ENCODE measurements at places on chromosomes 11 and 22.

DNA sequence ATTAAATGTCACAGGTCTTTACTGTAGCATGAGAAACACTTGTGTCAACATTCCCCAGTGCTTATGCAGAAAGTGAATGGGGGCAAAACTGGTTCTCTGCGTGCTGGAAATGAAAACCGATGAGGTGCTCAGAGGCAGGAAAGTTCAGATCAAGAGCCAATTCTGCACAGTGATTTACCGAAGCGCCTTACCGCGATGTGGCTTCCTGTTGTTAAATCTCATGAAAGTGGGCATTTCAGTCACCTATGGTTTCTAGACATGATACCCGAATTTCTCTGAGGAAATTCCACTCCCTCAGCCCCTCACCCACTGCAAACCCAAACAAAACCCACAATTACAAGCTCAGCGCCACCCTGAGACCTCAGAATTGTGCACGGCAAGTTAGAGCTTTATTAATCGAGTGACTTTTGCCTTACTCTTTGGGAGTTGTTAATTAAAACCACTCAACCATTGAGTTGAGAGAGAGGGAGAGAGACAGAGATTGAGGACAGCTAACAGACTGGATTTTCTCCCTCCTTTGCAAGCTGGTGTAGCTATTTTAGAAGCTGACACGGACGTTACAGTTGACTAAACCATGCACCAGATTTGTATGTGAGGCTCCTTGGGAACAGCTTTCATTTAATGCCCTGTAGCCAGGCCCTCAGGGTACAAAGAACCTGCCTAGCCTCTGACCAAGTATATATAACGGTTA is 196.4 kb downstream of the DBX1 start:
- no peak for DNase-seq

DNA sequence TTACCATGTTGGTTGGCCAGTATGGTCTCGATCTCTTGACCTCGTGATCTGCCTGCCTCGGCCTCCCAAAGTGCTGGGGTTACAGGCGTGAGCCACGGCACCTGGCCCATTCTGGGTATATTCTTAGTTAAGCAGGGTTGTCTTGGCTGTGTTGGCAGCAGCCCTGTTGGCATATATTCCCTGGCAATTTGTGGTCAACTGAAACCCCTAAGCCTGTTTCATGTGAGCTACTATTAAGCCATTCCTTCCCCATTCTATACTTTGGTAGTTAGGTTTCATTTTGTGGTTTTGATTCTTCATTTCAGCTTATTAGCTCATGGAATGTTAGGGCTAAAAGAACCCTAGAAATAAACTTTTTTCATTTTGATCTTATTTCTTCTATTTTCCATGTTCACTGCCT is 22.2 kb upstream of the IL18BP start:
- no peak for DNase-seq

DNA sequence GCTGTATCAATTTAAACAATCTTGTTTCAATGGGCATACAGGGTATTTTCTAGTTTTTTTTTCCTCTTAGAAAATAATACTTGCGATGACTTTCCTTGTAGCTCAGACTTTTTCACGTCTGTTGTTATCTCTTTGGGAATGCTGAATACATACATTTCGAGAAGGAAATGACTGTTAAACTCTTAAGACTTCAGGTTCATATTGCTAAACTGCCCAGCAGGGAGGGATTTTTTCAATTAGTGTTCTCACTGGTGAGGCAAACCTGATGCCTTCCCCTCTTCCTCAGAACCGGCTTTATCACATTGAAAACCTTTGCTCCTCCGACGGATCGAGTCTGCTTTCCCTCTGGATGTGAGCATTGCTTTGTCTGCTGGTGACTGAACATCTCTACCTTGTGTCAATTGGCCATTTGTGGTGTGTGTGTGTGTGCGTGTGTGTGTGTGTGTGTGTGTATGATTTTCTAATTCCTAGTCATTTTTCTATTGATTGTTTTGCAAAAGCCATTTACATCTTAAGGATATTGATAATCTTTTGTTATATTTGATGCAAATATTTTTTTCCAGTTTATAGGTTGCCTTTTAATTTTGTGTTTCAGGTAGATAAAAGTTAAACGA is 6.6 kb downstream of the NEAT1 start:
- peak; percentile 32 for DNase-seq

DNA sequence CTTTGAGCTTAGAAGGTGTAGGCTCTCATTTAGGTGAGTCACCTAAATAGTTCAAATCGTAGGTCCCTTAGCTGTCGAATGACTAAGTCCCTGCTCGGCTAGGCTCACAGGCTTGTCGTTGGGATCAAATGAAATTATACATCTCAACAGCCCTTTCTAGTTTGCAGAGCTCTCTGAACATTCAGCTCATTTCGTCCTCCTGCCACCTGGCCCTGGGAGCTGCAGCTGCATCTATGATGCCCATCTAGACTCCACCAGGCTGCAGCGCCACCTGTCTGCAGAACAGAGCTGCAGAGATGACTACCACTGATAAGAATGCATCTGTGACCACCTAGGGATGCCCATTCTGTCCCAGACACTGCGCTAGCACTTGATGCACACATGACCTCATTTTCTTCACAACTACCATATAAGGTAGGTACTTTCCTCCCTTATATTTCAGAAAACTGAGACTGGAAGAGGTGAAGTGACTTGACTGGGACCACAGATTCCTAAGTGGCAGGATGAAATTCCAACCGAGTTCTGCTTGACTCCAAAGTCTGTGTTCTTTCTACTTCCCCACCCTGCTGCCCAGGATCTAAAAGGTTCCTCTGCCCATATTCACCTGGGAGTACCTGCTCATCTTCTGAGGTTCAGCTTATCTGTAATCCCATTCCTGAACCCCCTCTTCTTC is 141.1 kb upstream of the NARS2 start:
- peak; percentile 23 for DNase-seq

DNA sequence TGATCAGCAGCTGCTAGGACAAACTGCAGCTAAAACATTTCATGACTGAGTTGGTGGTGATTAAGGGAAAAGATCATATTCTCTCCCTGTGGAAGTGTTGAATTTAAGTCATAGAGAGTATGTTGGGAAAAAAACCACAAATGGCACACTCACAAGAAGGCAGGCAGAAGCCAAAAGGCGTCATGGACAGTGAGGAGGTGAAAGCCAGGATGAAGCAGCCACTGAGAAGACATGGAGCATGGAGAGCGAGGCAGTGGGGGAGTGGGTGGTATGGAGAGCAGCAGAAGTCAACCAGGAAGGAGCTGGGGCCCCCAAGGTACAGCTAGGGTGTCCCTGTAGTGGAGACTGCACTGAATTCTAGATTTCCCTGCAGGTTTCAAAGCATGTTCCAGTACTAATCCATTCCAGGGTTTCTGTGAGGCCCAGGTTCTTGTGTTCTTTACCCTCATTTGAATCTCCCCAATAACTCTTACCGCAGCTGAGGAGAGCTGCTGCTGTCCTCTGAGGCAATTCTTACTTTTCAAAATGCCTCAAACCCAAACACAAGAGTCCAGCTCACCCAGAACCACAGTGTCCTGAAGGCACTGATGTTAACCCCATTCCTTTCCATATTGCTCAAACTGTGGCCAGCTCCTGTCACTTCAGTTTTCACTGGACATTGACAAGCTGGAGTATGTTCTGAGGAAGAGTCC is 191.8 kb upstream of the E2F8 start:
- DNase-seq: no peak

DNA sequence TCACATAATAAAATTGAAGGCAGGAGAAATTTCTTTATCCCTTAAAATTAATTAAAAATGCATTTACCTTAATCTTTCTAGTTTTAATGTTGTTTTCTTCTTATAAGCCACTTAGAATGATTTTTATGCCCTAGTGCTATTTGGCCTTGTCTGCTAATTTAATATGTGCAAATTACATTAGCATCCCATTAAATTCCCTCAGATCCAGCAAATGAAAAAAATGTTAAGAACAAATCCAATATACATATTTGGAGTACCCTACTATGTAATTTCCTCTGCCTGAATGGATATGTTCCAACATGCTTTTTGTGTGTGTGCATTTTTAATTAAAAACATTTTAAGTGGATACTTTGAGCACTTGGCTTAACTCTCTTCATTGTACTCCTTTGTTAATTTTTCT is 56.9 kb downstream of the TNRC6B start:
- DNase-seq: no peak

- no peak for DNase-seq
These were observed 113.6 kb downstream of the TEAD1 start for GRCh38 chr11:12787847-12788246.

DNA sequence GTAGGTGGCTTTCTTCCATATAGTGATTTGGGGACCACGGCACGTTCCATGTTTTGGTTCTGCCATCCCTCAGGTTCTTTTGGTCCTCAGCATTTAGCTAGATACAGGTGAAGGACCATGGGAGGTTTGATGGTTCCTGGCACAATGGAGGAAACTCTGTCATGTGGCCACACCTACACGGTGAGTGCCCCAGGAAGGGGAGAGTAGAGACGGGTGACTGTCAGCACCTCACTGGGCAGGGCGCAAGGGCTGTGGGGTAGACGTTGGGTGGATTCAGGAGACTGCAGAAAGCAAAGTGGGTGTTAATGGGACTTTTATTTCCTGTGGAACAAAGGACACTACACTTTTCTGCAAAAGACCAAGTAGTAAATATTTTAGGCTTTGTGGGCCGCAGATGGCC is 73.4 kb downstream of the PPP6R3 start:
- no peak for DNase-seq

GRCh38 chr11:120068114-120068573 is 69.8 kb downstream of the TRIM29 start:
- DNase-seq: no peak

GRCh38 chr11:47241841-47242301 is 6.7 kb downstream of the ACP2 start:
- DNase-seq: no peak

DNA sequence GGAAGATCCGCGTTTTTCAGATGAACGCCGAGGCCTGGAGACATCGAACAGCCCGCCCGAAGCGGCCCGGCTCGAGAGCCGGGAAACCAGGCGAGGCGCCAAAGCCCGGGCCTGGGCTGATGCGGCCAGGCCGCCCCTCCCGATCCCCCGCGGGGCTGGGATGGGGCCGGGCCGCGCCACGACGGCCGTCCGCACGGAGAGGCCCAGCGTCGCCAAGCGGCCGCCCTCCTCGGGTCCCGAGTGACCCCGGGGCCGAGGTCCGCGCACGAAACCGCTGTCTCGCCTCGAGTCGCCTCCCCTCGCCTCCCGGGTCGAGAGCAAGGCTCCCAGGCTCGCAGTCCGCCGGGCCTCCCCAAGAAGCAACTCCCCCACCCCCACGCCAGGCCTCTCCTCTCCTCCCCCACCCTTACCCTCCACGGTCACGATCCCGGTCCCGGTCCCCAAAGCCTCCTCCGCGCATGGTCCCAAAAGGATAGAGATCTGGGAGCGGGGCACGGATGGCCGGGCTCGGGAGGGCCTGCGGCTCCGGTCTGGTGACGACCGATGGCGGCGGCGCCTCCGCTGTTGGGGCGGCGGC is 482 bp downstream of the DDX17 start:
- DNase-seq: peak; percentile 49

GRCh38 chr11:79150966-79151365 is 289.9 kb downstream of the TENM4 start:
- no peak for DNase-seq

- no peak for DNase-seq
These were observed 164.4 kb downstream of the C11orf91 start for GRCh38 chr11:33536178-33536577.

GRCh38 chr11:73343076-73343873 is 32.9 kb upstream of the RELT start:
- no peak for DNase-seq

DNA sequence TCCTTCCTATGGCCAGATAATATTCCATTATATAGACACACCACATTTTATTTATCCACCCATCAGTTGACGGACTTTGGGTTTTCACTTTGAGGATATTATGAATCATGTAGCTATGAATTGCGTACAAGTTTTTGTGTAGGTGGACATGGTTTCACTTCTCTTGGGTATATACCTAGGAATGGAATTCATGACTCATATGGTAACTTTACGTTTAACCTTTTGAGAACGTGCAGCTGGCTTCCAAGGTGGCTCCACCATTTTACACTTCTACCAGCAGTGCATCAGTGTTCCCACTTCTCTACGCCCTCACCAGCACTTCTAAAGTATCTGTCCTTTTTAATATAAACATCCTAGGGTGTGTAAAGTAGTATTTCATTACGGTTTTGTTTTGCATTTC is 112.0 kb downstream of the PLEKHA7 start:
- DNase-seq: no peak

- DNase-seq: no peak
These were observed 5.8 kb downstream of the MYOD1 start for GRCh38 chr11:17725174-17725573.

- DNase-seq: no peak
These were observed 469 bp downstream of the ZBED5 start for GRCh38 chr11:10857459-10857708.

DNA sequence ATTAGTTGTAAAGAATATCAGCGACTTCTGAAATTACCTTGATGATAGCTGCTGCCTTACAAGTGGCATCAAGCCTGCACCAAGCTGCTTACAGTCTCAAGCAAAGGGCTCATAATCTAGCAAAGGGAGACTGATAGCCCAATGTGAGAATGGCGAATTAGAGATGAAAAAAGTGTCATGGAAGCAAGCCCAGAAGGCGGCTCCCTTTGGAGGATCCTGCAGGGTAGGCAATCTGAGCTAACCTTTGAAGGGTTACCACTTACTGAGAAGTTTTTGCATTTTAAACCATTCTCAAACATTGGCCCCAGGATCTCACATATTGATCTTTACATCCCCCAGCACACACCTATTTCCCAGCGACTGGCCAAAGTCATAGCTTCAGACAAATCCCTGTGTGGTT is 18.5 kb downstream of the GAB2 start:
- DNase-seq: no peak

DNA sequence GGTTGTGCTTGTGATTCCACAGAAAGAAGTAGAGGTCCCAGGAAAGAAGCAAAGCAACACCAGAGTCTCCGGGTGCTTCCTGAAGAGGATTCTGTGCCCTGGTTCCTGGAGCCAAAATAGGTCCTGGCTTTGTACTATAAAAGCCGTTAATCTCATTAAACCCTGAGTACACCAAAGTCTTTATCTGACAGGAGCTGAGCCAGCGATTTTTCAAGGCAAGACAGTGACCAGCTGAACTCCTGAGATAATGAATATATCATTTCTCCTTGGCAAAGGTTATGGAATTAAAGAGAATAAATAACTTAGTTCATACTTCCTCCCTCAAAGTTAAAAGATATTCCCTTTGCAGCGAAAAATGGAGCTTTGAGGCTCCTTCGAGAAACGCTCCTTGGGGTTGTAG is 5.2 kb downstream of the TMEM138 start:
- DNase-seq: no peak

- peak; percentile 77 for DNase-seq
These were observed at the start of gene BCL2L13 for GRCh38 chr22:17638432-17639246. TSS of gene BCL2L13 (plus strand) at chr22:17638757. CDS start at chr22:17655712, 16,955 bp downstream.

GRCh38 chr11:112173152-112173551 is 2.2 kb upstream of the BCO2 start:
- DNase-seq: no peak

DNA sequence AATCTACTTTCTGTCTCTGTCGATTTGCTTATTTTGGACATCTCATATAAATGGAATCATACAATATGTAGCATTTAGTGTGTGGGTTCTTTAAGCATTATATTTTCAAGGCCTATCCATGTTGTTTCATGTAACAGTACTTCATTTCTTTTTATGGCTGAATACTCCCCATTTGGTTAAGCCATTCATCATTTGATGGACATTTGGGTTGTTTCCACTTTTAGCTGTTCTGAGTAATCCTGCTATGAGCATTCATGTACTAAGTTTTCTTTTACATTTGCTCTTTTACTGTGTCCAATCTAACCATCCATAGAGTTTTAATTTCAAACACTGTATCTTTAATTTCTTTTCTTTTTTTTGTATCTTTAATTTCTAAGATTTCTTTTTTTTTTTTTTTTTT is 55.6 kb upstream of the SPTBN2 start:
- DNase-seq: no peak

All from CD4-positive, alpha-beta T cell (primary cell).